Stimulated activated CD4-positive, alpha-beta T cell treated with anti-CD3 and anti-CD28 coated beads, TNF-alpha, amount 100 ng/mL, for 4 hours (primary cell): ENCODE measurements at places on chromosomes 3 and 15.

DNA sequence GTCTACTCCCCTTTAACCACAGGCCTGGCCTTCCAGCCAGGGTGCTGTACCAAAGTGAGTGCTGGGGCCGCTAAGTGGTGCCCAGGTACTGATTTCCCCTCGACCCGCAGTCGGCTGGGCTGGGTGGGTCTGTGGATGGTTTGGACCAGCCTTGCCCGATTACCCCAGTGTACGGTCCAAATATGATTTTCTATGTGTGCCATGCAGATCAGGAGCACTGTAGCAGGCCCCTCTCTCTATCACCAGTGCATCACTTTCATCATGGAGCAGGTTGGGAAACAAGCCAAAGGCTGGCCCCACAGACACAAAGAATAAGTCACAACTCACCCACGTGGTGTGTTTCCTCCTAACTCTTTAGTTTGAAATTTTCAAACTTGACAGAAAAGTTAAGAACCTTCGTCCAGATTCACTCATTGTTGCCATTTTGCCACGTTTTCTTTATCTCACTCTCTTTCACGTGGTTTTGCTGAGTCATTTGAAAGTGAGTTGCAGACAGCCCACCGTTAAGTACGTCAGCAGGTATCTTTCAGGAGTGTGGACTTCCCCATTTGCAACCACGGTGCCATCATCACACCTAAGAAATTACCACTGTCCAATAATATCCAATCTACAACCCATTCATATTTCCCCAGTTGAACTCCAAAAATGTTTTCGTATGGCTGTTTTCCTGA, 37.0 kb downstream of the ZNF710 start:
- no peak for DNase-seq

DNA sequence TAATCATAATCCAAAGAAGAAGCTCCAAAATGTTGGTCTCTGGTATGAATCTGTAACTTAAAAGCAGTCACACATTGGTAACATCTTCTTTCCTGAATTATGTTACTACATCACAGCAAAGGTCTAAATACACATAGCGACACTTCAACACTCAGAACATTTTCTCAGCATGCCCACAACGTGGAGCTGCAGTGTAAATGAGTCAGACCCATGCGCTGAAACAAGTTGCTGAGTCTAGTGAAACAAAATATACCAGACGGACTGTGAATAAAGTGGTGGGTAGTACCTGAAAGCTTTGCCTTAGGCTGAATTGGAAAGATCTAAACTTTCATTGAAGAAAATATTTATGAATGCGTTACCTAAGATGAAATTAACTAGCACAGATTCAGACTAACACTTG, 33.2 kb upstream of the GOLGA8B start:
- no peak for DNase-seq

- DNase-seq: no peak
Measured at GRCh38 chr3:43616034-43616433, 5.8 kb downstream of the ANO10 start.

DNA sequence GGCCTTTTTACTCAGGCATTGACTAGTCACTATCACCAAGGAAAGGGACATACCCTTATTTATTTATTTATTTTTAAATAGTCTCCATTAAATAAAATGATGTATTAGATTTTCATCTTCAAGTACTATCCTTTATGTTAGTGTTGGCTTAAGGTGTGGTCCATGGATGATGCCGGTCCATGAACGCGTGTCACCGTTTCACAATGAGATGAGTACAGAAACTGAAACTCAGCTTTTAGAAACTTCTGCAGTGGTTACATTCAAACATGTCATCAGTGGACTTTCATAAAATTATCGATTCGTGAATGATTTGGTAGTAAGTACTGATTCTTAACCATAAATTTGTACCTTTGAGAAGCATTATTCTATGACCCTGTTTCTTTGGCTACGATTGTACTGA, 166.6 kb downstream of the SATB1 start:
- no peak for DNase-seq

DNA sequence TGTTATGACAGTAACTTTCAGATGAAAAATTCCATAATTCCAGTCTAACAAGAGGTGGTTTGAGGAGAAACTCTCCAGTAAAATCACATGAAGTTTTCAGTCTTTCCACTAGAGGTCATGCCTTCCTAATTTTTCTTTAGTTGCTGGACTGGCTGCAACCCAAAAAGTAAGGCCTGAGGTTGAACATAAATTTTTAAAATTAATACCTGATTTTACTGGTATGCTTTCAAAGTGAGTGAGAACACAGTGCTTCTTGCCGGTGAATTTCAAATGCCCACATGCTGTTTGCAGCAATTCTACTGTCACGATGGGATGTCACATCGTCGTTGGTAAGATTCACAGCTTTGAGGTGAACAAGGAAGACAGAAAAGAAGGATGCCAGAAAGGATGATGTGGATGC, 89.0 kb upstream of the FGF12 start:
- no peak for DNase-seq

- no peak for DNase-seq
Measured at GRCh38 chr3:98877132-98877531, 24.4 kb downstream of the DCBLD2 start.

GRCh38 chr15:71648095-71648494, 162.3 kb upstream of the NR2E3 start:
- no peak for DNase-seq

- DNase-seq: no peak
Measured at GRCh38 chr15:43932907-43933306, 106.1 kb downstream of the WDR76 start.

DNA sequence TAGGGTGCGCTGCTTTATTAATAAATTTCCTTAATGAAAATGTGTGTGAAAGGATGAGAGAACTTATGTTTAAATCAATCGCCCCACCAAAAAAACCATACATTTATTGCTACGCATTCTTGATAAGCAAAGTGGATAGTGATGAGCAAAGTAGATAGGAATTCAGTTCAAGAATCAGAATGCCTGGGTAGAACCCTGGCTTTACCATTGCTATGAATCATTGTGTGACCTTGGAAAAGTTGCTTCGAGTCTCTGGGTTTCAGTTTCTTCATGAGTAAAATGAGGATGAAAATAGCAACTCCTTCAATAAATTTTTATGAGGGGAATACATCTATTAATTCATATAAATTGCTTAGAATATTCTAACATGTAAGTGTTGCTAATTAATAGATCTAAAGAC, 2.6 kb upstream of the ALCAM start:
- DNase-seq: no peak

- no peak for DNase-seq
Measured at GRCh38 chr3:188310270-188310710, 156.3 kb downstream of the LPP start.

DNA sequence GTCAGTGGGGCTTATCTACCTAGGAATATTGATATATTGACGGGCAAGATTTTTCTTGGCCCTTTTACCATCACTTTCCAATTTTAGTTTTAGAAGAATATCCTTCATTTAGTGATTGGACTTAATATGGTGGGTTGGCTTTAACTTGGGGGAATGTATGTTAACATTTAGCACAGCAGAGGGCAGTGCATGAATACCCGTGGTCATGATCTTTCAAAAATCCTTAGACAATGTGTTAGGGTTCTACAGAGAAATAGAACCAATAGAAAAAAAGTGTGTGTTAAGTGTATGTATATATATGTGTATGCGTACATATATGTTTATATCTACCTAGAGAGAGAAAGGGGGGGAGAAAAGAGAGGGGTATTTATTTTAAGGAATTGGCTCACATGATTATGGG, 36.9 kb downstream of the GPR171 start:
- DNase-seq: no peak

GRCh38 chr3:154235330-154235729, 89.0 kb downstream of the DHX36 start:
- no peak for DNase-seq

DNA sequence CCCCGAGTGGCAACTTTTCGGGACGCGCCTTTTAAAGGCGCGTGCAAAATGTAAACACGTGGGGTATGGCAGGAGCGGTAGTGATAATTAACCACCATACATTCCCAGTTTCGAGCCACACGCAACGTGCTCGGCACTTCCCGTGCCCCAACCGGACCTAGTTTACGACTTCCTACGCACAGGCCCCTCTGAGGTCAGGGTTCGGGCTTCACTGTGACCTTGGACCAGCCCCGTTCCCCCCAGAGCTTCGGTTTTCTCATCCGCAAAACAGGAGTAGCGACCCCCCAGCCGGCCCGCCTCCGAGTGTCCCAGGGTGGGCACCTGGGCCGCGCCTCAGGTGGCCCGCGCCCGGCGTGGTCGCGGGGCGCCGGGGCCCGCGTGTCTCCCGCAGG, 451 bp downstream of the CHCHD4 start:
- DNase-seq: peak; percentile 48

GRCh38 chr3:56790016-56790821, 11.5 kb downstream of the ARHGEF3 start:
- DNase-seq: no peak

DNA sequence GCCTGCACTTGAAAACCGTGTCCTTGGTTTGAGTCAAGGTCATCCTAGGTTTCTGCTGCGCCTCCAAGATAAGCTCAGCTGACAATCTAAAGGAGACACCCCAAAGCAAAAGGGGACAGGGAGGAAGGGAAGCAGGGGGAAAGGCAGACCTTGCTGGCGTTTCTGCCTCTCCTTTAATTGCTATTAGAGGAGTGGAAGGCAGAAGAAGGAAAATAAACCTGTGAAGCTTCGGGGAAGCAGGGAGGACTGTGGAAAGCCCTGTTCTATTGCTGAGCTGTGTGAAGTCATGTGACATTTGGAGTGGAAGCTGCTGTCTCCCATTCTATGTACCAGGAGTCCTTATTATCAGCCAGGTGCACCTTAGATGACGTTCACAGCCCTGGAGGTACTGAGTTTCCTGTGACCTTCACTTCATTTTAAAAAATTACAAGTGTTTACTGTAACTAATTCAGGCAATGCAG, 21.5 kb upstream of the CHD2 start:
- no peak for DNase-seq

GRCh38 chr3:109005443-109005842, 51.8 kb upstream of the GUCA1C start:
- no peak for DNase-seq

- no peak for DNase-seq
Measured at GRCh38 chr3:12499474-12499873, 15.2 kb downstream of the TSEN2 start.

- no peak for DNase-seq
Measured at GRCh38 chr3:197407526-197407925, 109.1 kb upstream of the DLG1 start.

- no peak for DNase-seq
Measured at GRCh38 chr3:195751560-195751959, 30.8 kb downstream of the MUC20 start.

DNA sequence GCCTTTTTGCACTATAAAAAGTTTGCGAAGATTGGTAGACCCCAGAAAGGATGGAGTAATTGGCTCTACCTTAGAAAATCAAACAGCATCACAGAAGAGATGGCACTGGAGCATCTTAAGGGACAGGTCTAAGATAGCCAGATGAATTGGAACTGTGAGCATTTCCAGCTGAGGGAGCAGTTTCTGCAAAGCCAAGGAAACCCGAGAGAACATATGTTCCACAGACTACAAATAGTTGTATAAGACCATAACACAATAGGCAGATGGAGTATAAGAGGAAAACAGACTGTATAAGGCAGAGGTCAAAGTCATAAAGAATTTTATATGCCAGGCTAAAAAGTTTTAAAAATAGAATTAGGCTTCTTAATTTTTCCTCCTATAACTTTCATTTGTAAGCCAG, 46.0 kb downstream of the TSC22D2 start:
- DNase-seq: no peak

DNA sequence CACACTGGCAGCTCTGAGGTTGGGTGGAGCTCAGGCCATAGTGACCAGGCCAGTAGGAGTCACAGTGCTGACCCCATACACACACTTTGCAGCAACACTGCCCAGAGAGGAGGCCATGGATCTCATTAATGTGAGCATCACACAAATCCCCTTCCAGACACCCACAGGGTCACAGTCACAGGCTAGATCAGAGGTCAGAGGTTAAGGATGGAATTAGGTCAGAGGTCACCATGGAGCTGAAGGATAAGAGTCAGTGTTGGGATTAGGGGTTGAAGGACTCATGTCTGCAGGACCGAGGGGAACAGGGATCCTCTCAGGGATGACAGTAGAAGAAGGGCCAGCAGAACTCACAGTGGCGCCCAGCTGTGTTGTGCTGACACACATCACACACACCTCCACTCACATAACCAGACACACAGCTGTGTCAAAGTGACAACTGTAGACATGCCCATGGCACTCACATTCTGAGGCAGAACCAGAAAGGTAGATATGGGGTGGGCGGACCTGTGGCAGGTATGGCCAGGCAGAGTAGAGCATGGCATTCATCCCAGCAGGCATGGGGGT, 12.7 kb downstream of the CCDC71 start:
- no peak for DNase-seq

GRCh38 chr3:47669026-47669749, 90.5 kb upstream of the CSPG5 start:
- no peak for DNase-seq

DNA sequence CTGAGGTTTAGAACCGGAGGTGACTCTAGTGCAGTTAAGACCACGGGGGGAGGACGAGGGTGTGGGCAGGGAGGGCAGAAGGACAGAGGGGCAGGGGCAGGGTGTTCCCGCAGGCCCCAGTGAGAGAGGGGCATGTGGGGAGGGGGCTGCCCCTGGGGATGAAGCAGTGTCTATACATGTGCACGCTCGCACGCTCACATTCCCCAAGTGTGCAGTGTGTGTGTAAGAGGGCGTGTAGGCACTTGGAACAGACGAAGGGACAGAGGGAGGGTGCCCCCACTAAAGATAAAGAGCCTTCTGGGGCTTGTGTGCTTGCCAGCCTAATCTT, 69.5 kb upstream of the MEF2A start:
- DNase-seq: no peak

- no peak for DNase-seq
Measured at GRCh38 chr3:58698246-58698645, 31.7 kb upstream of the FAM3D start.

GRCh38 chr15:67882487-67883233, 42.8 kb upstream of the RNU6-1 start:
- DNase-seq: no peak

GRCh38 chr3:71415681-71416122, 167.8 kb downstream of the FOXP1 start:
- no peak for DNase-seq

- no peak for DNase-seq
Measured at GRCh38 chr3:124491098-124491497, 239.2 kb upstream of the UMPS start.

GRCh38 chr3:172692751-172693338, 18.0 kb downstream of the NCEH1 start:
- no peak for DNase-seq

- no peak for DNase-seq
Measured at GRCh38 chr3:96863129-96863740, 48.8 kb downstream of the EPHA6 start.

- no peak for DNase-seq
Measured at GRCh38 chr15:81322676-81323253, 1.2 kb downstream of the STARD5 start.

DNA sequence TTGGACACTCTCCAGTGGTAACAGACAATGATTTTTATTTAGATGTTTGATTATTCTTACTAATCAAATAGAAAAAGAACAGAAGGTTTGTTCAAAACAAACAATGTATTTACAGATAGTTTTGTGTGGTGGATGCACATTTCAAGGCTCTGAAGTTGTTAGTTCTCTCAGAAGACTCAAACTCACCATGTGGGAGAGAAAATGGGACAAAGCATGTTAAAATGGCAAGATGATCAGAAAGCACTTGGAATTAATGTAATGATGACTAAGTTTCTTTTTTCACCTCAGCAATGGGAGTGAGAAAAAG, 450.5 kb upstream of the KCNMB2 start:
- DNase-seq: no peak

GRCh38 chr15:42072141-42072685, 22.1 kb downstream of the PLA2G4D start:
- no peak for DNase-seq

- no peak for DNase-seq
Measured at GRCh38 chr15:80411788-80412288, 7.7 kb downstream of the ARNT2 start.

GRCh38 chr3:173819368-173819767, 421.8 kb downstream of the NLGN1 start:
- DNase-seq: no peak
